Right renal pelvis (tissue), 4 donors: ENCODE measurements at places on chromosomes 13 and 19. TPM values are rescaled to one million over a fixed set of nuclear protein-coding genes. Genes with fewer than 3 reads are reported as not detected.

ZNF534 gene
- polyA plus RNA-seq, result 0.49 TPM

DNA sequence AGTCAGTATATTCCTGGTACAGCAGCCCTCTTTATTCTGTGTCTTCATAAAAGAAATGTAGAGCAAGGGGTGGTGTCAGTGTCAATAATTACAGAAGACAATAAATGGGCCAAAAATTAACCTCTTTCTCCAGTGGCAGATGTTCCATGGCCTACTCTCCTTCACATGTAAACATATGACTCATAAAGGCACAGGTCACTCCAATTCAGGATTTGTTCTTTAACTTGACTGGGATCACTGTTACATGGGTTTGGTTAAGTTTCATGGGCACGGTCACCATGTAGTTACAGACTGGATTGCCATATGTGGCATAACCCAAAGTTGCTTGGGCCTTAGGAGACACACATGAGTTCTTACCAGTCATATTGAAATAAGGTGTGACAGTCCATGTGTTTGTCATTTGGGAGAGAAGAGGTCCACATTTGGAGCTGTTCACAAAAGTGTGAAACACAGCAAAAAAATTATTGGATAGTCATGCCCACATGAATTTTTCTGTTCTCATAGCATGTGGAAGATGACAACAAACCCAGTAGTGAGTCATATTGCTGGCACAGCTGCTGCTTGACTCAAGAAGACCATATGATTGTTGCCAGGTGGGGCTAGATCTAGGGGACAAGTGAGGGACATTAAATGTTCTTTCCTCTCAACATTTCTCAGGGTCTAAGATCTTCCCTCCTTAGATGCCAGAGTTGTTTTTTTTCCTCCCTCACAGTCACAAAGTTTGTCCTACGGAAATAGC lies 68.1 kb upstream of the HTR2A start:
- DNase-seq, result no peak

DNA sequence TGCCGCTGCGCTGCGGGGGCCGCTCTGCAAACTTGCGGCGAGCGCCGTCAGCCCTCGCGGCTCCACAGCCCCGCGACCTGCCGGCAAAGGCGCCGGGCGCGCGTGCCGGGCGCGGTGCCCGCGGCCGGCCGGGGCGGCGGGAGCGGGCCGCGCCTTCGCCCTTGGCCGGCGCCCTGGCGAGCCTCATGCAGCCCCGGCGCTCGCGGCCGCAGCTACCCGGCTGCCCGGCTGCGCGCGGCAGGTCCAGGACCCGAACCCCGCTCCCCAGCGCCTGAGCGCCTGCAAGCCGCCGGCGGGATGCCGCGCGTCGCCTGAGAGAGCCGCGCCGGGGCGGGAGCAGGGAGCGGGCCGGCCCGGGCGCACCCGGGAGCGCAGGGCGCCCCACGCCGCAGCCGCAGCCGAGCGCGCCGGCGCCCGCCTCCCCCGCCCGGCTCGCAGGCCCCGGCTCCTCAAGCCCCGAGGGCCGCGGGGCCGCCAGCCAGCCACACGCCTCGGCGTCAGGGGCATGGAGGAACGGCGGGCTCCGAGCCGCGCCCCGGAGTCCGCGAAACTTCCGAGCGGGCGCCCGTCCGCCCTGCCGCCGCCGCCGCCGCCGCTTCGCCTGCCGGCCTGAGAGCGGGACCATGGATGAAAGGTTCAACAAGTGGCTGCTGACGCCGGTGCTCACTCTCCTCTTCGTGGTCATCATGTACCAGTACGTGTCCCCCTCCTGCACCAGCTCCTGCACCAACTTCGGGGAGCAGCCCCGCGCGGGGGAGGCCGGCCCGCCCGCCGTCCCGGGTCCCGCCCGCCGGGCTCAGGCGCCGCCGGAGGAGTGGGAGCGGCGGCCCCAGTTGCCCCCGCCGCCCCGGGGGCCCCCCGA lies 564 bp downstream of the HS6ST3 start:
- no peak for DNase-seq

- DNase-seq, result no peak
These were observed 188.8 kb downstream of the KLF12 start for GRCh38 chr13:73945382-73945781.

DNA sequence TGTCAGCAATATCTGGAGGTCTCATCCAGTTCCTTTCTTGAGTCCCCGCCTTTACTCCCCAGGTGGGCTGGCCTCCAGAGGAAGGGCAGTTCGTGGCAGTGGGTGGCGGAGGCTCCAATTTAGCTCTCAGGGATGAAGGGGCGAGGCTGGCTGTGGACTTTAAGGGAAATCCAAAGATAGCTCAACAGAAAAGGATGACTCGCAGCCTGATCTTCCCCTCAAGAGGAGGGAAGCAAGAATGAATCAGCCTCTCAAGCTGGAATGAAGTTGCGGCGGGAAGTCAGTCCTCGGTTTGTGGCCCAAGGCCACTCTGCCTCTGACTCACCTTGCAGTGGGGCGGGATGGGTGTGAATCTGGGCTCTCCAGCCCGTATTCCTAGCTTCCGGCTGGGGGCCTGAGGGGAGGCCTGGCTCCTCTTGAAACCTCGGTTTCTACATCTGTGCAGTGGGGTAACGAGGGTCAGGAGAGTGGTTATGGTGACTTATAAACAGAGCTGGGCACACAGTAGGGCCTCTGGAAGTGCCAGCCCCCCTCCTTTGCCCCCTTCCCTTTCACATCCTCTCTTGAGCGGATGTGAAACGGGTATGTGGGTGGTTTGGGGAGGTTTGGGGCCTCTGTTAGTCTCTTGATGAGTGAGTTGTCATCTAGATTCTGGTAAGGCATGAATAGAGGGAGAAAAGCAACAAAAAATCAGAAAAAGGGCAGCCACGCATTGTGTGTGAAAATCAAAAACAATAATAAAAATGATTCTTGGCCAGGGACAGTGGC lies 10.5 kb upstream of the SMG9 start:
- no peak for DNase-seq

GRCh38 chr19:9799162-9799561 lies 19.7 kb downstream of the FBXL12 start:
- no peak for DNase-seq

DNA sequence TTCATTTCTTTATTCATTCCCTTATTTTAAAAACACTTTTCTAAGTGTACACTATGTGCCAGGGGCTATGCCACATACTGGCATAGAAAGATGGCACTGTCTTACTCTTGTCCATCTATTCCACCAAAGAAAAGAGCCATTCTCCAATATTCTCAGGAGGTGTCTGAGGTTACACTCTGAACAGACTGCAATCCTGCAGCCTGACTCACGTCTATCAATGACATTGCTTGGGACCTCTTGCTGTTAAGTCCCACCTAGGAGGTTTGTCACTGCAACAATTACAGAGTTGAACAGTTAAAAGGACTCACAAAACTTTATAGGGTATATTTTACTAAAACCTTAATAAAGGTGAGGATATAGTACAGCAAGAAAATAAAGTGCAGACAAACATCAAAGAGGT lies 512.9 kb upstream of the HTR2A start:
- no peak for DNase-seq

- no peak for DNase-seq
These were observed 10.3 kb downstream of the IGSF23 start for GRCh38 chr19:44623626-44624025.
